ENCODE measurements at places on chromosomes 11 and 22. TPM values are rescaled to one million over a fixed set of nuclear protein-coding genes. Genes with fewer than 3 reads are reported as not detected.

Gene ACAD8
- 16.9 TPM for total RNA-seq

Gene PTPRCAP
- 2.5 TPM for total RNA-seq

Gene RASL10A
- 1.9 TPM for total RNA-seq

Gene MCAM
- 559 TPM for total RNA-seq

Gene SMC1B
- total RNA-seq, result not detected

Gene COMT
- total RNA-seq, result 81.7 TPM

Gene OR51B5
- 0.29 TPM for total RNA-seq

Gene SLC7A4
- total RNA-seq, result 8.9 TPM

Gene MOGAT2
- not detected for total RNA-seq

Gene BDNF
- total RNA-seq, result 12.5 TPM

Gene CCDC73
- not detected for total RNA-seq

Gene SPDYC
- total RNA-seq, result not detected

Gene PICK1
- total RNA-seq, result 15.7 TPM

Gene MUC6
- total RNA-seq, result not detected

Gene ROBO4
- total RNA-seq, result 19.8 TPM

Gene SULT4A1
- not detected for total RNA-seq

Gene PHOX2A
- not detected for total RNA-seq

Gene IL18
- total RNA-seq, result 7.0 TPM

Gene UPK3A
- not detected for total RNA-seq

Gene OR4D5
- total RNA-seq, result not detected
